Lower leg skin (tissue), 4 donors: ENCODE measurements at places on chromosomes 12 and 14.

GRCh38 chr12:29429999-29430715 lies 49.2 kb upstream of the ERGIC2 start:
- DNase-seq = no peak

GRCh38 chr14:22752422-22752821 lies 14.1 kb upstream of the OXA1L start:
- DNase-seq = no peak

DNA sequence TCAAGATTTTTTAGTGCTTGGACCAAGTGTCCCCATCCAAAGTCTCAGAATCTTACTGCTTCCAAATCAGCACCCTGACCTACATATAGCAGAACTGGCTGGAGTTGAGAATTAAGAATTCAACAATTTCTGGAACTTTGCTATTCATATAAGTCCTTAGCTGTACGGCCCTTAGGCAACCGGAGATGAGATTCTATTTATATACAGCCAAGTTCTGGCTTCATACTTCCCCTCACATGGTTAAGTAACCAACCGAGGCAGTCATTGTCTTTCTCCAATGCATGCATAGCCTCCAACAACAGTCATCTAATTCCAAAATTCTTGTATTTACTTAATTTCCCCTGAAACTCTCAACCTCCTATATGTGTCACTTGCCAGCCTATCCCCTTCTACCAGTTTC lies 76.6 kb downstream of the SINHCAF start:
- no peak for DNase-seq

- no peak for DNase-seq
These were observed 253.8 kb upstream of the GARIN6 start for GRCh38 chr12:99393763-99394162.
